NCI-H2107 (cell line): ENCODE measurements at places on chromosomes 7 and 10.

- no peak for DNase-seq
These were observed 396.2 kb downstream of the LRMDA start for GRCh38 chr10:75827587-75828021.

- no peak for DNase-seq
These were observed 42.7 kb downstream of the BICC1 start for GRCh38 chr10:58555170-58555929.

GRCh38 chr7:151706277-151707104 is 170.4 kb downstream of the PRKAG2 start:
- DNase-seq = no peak

DNA sequence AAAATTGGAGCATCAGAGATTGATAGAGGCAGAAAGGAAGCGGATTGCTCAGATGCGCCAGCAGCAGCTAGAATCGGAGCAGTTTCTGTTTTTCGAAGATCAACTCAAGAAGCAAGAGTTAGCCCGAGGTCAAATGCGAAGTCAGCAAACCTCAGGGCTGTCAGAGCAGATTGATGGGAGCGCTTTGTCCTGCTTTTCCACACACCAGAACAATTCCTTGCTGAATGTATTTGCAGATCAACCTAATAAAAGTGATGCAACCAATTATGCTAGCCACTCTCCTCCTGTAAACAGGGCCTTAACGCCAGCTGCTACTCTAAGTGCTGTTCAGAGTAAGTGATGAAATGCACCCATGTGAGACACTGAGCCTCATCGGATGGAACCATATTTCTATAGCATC is 33.1 kb downstream of the STAMBPL1 start:
- DNase-seq = no peak

GRCh38 chr10:48903151-48903550 is 36.5 kb downstream of the LRRC18 start:
- DNase-seq = no peak

- DNase-seq = no peak
These were observed 47.1 kb upstream of the NCAPG2 start for GRCh38 chr7:158751751-158752150.
